Calu3 (cell line): ENCODE measurements at places on chromosomes 7 and 10.
A peak's percentile ranks its signal among the peaks of the same experiment; 100 is the strongest.

DNA sequence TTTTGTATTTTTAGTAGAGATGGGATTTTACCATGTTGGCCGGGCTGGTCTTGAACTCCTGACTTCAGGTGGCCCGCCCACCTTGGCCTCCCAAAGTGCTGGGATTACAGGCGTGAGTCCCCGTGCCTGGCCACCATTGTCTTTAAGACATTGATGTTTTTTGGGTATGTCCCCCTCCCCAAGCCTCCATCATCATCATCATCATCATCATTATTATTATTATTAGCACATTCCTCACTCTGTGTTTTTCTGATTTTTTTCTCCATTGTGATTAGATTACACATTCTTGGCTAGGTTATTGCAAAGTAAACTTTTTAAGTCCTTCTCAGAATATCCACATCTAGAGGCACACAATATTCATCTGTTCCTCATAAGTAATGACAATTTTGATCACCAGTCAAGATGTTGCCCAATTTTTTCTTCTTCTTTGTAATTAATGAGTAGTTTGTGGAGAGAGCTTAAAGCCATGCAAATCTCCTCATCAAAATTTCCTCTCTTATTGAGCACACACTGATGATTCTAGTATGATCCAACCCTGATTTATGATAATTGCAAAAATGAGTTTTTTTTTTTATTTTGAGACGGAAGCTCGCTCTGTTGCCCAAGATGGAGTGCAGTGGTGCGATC is 47.5 kb downstream of the EPC1 start:
- no peak for DNase-seq

DNA sequence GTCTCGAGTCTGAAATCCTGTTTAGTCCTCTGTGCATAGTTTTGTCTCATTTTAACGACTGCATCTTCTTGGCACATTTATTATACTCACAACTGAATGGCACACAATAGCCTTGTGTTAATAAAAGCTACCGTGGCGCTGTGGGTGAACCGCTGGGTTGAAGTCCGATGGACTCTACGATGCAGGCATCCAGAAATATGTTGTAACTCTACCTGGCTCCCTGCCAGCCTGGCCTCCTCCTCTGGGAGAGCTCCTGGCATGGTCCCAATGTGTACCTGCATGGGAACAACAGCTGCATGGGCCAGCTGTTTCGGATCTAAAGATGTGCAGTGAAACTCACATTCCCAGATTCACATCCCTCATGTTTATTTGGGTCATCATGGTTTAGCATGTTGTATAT is 3.7 kb upstream of the DPYSL4 start:
- peak; percentile 59 for DNase-seq

DNA sequence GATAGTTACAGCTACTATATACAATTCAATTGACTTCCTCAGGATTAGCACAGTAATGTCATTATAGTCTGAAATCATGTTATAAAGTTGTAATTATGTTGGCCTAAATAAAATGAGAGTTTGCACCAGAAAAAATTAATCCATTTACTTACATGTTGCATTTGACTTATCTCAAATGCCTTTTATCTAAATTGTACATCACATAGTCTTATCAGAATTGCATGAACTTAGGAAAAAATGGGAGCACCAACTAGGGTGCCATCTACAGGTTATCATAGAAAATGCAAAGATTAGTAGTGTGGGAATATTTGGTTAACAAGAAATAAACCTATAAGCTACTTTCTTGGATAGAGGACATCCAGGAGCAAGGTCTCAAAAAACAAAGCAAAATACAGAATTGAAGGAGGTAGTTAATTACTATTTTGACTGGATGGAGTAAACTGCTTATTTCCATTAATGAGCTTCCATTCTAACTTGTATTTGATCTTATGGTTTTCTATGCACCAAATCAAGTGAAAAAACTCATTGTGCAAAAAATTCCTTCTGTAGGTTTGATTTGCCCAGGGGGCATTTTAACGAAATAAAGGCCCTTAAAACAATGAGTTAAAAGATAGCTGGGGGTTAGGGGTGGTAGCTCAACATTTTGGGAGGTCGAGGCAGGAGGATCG is 60.0 kb upstream of the ORC5 start:
- no peak for DNase-seq

DNA sequence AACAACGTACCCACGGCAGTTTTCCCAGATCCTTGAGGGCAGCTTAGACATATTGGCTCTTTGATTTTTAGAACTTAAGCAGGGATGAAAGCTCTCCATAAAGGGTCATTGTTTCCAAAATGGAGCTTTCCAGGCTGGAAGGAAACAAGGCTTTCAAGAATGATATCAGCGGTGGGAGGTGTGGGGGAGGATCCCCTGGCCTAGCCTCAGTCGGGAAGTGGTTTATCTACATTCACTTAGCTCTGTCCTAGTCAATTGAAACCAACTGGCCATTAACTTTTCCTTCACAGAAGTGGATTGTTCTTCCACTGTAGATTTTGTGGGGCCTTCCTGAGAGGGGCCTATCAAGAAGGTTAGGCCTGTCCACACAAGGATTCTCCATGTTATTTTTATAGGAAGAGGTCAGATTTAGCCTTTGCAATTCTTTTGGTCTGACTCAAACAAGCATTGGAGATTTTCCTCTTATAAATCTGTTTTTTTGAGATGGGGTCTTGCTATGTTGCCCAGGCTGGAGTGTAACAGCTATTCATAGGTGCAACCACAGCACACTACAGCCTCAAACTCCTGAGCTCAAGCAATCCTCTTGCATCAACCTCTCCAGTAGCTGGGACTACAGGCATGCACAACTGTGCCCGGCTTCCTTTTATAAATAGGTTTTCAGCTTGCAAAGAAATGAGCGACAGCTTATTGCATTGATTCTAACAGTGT is 343.5 kb downstream of the LRMDA start:
- DNase-seq, result no peak

- peak; percentile 31 for DNase-seq
Measured at GRCh38 chr10:77160679-77161078, 476.9 kb downstream of the KCNMA1 start.

DNA sequence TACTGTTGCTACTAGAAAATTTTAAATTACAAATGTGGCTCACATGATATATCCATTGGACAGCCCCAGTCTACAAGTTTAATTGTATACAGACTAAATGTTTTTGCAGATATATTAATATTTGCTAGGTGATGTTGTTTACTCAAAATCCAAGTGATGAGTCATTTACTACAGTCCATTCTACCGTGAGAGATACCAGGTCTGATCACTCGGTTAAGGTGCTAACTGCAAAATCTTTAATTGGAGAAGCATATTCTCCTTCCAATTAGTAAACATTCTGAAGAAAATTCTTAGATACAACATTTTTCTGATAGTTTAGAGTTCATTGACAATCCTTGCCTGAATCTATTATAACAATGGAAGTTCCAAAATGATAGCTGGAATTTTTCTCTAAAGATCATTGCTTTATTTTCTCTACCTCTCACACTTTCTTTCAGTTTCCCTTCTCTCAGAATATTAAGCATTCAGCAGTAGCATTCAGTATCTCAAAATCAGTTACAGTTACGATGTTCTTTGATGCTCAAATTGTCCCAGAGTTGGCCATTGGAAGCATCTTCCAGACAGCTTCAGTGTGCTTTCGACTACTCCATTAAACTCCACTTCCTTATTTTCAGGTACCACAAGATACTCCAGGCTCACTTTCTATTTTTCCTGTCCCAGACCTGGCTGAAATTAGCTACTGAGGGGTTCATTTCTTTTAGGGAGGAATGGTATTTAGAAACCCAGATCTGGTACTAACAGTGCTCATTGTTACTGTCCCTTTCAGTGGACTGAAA is 2.3 kb downstream of the ABCB1 start:
- no peak for DNase-seq
